Right renal pelvis (tissue), 4 donors: ENCODE measurements at places on chromosomes 1 and 21.

DNA sequence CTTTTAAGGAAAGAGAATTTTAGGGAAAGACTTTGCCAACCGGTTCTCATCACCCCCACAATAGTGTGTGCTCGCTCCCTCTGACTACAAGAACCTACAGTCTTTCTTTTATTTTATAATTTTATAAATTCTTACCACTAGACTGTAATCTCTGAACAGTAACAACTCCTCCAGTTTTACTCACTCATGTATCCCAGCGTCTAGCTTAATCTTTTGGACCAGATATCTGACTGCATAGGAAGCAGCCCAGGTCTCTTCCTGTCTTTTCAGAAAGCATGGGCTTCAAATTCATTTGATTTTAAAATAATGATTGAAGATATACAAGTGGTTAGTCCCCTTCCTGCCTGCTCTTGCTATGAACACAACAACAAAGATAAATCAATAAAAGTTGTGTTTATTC, 19.0 kb upstream of the DUSP10 start:
- DNase-seq, result no peak

- DNase-seq, result no peak
Measured at GRCh38 chr1:40757084-40757483, 26.5 kb upstream of the KCNQ4 start.

- DNase-seq, result peak; percentile 10
Measured at GRCh38 chr1:66503841-66504470, 30.0 kb upstream of the SGIP1 start.

DNA sequence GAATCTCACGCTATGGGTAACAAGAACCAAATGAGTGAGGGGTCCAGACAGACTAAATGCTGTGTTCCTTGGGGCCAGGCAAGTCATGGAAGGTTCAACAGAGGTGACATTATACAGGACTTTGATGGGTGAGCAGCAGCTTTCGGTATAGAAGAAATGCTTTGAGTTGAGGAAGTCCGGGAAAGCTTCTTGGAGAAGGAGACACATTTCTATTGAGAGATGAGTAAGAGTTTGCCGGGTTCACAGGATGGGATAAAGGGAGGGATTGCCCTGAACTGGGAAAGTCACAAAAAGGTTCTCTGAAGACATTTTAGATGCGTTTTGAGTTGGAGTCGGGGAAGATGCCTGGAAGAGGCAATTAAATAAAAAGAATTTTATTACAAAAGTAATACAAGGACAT, 580 bp upstream of the AZIN2 start:
- no peak for DNase-seq

DNA sequence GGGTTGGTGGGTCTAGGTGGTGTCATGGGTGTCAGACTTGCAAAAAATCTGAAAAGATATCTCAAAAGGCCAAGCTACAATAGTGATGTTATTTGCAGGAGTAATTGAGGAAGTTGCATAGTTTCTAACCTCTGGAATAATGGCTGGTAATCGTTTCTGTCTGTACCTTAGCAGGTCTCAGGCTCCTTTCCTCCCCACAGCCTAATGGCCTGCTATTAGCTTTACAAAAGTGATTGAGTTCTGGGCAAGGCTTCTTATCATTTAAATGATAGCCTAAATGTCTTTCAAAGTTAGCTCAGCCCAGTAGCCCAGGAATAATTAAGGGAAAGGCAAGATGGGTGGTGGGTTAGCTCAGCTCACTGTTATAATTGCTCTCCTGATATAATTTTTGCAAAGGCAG, 37.7 kb upstream of the IGSF5 start:
- DNase-seq, result no peak

DNA sequence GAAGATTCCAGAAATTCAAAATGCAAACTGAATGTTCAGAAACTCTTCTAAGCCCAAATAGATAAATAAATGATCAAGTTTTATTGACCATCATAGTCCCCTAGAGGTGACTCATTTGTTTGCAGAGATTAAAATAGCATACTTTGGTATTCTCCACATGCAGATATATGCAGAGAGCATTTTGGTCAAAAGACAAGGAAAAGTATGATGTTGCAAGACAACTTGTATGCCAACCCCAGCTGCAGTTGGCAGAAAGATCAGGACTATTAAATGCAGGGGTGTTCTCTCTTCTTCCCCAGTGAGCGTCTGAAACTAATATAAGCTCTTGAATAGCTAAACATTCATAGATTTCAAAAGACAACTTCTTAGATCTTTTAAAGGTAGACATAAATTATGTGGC, 404.9 kb downstream of the LTN1 start:
- no peak for DNase-seq
